GM12892 (cell line): ENCODE measurements at places on chromosomes 11 and 22.

- no peak for DNase-seq
Measured at GRCh38 chr11:7167976-7168740, 79.4 kb downstream of the RBMXL2 start.

DNA sequence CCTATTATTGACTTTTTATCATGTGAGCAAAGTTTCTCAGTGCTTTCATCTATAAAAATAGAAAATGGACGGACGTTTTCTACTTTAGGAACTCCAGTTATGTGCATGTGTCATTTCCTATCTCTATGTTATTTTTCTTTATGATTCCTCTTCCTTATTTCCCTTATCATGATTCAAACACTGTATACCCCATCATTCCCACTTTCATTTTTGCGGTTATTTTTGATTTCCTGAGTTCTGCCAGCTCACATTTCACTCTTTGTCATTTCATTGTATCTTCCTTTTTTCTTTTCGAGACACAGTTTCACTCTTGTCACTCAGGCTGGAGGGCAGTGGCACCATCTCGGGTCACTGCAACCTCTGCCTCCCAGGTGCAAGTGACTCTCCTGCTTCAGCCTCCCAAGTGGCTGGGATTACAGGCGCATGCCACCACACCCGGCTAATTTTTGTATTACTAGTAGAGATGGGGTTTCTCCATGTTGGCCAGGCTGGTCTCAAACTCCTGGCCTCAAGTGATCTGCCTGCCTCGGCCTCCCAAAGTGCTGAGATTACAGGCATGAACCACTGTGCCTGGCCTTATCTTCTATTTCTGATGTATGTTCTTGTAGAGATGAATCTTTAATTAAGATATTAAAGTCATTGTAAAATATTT is 21.5 kb downstream of the C11orf58 start:
- no peak for DNase-seq

DNA sequence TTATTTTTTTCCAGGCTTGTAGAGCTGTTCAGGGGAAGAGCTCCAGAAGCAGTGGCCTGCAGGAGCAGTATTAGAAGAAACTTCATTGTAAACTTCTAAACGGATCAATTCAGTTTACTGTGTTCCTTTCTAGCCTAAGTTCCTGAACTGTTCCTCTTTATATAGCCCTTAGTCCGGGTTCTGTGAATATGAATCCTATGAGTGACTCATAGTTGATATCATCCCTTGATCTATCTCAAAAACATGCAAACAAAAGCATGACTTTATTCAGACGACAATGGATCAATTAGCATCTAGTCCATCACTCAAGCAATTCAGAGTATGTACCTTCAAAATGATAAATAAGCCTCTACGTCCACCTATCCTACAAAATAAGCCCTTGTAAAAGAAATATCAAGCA is at the start of gene MMP12:
Gene MMP12, minus strand, starts transcription at position 131 of the 400 bp plus-strand sequence. Its CDS starts 45 bp downstream, at position 86.
- DNase-seq = no peak

- DNase-seq = no peak
Measured at GRCh38 chr11:12783765-12784164, 109.5 kb downstream of the TEAD1 start.

DNA sequence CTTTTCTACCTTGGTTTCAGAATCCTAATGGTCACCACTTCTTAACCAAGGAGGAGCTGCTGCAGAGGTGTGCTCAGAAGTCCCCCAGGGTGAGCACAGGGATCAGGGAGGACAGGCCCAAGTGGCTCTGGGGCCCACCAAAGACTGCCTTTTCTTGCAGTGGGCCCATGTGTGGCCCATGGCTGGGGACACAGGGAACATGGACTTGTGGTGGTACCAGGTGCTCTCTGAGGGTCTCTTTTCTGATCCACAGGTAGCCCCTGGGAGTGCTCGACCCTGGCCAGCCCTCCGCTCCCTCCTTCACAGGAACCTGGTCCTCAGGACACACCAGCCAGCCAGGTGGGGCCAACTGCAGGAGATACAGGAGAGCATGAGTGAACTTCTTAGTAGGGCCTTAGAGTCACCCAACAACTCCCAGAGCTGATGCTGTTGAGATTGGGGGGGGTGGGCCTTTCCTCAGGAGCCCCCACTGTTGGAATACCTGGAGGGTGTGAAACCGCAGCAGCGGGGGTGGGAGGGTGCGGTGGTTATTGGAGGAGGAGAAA is 2.0 kb downstream of the MUS81 start:
- DNase-seq = no peak

DNA sequence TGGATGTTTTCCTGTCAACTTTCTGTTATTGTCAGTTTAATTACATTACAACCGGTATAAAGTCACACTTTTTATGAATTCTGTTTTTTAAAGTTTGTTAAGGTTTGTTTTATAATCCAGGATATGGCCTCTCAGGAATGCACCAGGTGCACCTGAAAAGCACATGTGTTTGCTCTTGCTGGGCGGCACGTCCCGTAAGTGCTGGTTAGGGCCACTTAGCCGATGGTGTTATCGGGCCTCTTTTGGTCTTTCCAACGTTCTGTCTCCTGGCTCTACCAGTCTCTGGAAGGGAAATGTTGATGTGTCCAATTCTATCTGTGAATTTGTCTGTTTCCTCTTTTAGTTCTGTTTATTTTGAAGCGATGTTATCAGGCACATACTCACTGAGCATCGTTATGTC is 695.7 kb downstream of the BRD1 start:
- DNase-seq = no peak

DNA sequence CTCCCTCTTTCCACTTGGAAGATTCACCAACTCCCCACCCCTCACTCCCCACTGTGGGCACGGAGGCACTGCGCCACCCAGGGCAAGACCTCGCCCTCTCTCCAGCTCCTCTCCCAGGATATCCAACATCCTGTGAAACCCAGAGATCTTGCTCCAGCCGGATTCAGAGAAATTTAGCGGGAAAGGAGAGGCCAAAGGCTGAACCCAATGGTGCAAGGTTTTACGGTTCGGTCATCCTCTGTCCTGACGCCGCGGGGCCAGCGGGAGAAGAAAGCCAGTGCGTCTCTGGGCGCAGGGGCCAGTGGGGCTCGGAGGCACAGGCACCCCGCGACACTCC is 397 bp upstream of the CD44 start:
- no peak for DNase-seq

- DNase-seq = no peak
Measured at GRCh38 chr22:23182309-23183060, 2.2 kb downstream of the BCR start.

GRCh38 chr11:114109206-114110090 is 49.9 kb downstream of the ZBTB16 start:
- no peak for DNase-seq

- DNase-seq = no peak
Measured at GRCh38 chr11:120688163-120688562, 176.6 kb downstream of the GRIK4 start.

GRCh38 chr11:70456921-70457532 is 58.7 kb downstream of the CTTN start:
- DNase-seq = no peak

DNA sequence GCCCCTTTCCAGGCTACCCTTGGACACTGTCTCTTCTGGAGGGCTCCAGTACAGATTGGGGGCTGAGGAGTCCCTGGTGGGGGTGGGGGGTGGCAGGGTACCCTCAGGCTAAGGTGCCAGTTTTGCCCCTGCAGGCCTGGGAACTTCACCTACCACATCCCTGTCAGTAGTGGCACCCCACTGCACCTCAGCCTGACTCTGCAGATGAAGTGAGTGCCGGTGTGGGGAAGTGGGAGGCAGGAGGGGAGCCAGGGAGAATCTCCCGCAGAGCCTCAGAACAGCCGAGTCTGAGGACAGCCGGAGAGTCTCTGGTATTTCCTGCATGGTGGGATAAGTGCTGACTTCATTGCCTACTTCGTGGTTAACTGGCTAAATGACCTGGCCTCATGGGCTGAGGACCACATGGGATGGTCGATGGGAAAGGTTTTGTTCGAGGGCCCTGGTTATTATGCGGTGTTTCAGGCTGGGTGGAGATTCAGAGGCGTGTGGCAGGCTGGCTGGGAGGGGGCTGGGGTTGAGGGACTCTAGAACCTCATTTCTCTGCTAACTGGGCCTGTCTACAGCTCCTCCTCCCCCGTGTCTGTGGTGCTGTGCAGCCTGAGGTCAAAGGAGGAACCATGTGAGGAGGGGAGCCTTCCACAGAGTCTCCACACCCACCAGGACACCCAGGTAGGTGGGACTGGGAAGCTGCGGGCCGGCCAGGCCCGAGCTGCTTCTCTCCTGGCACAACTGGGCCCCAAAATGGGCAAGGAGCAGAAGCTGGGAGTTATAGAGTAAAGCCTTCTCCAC is 8.5 kb downstream of the TMEM258 start:
- DNase-seq = no peak

DNA sequence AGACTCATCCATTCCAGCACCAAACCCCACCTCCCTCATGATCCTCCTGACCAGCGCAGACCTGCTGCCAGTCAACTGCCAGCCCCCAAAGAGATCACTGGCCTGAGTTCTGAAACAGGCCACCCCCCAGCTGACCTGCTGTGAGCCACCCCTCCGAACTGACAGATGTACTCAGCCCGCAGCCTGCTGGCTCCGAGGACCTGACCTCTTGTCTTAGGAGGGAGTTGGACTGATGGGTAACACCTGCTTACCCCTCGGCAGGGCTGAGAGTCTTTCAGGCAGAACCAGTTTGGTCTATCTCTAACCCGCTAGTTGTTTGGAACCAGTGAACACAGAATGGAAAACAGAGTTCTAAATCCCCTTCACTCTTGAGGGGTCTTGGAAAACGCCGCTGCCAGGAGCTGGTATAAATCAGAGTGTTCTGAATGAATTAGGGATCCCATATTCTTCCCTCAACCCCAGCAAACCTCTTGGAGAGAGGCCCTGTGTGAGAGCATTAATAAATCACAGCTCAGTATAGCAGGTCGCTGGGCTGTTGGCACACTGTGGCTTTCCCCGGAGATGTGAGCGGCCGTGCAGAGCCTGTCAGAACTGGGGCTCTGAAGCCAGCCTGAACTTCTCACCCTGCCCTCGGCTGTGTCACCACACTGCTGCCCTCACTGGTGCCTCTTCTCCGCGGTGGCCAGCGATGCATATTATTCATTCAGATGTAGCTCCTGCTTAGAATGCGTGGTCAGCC is 165.1 kb upstream of the NCAM1 start:
- DNase-seq = no peak

DNA sequence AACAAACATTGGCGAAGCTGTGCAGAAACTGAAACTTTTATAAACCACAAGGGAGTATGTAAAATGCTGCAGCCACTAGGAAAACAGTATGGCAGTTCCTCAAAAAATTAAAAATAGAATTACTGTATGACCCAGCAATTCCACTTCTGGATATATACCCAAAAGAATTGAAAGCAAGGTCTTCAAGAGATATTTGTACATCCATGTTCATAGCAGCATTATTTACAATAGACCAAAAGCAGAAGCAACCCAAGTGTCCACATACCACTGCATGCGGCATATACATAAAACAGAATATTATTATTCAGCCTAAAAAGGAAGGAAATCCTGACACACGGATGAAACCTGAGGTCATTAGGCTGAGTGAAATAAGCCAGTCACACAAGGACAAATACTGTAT is 85.8 kb downstream of the RELT start:
- DNase-seq = no peak

DNA sequence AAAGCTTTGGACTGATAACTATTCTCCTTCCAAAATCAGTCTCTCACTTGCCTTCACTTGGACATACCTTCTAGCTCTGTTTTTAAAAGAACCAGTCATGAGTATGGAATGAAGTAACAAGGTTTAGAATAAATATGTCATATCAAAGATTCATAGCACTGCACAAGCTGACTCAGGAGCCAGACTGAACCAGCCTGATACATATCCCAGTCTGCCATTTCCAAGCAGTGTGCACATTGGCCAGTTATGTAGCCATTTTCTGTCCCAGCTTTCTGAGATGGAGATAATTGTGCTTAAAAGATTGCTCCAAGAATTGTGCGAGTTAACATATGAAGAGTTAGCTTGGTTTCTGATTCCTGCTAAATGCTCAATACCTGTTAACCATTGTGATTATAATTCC is 311.3 kb downstream of the C11orf87 start:
- DNase-seq = no peak

GRCh38 chr11:8360086-8360828 is 96.6 kb upstream of the LMO1 start:
- DNase-seq = no peak

DNA sequence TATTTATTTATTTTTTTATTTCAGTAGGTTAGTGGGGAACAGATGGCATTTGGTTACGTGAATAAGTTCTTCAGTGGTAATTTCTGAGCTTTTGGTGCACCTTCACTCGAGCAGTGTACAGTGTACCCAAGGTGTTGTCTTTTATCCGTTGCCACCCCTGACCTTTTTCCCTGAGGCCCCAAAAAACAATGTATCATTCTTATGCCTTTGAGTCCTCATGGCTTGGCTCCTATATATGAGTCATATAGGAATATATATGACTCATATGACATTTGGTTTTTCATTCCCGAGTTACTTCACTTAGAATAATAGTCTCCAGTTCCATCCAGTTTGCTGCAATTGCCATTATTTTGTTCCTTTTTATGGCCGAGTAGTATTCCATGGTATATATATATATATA is 763.9 kb downstream of the NTM start:
- no peak for DNase-seq

- DNase-seq = no peak
Measured at GRCh38 chr11:1690167-1691025, 6.6 kb upstream of the KRTAP5-6 start.

DNA sequence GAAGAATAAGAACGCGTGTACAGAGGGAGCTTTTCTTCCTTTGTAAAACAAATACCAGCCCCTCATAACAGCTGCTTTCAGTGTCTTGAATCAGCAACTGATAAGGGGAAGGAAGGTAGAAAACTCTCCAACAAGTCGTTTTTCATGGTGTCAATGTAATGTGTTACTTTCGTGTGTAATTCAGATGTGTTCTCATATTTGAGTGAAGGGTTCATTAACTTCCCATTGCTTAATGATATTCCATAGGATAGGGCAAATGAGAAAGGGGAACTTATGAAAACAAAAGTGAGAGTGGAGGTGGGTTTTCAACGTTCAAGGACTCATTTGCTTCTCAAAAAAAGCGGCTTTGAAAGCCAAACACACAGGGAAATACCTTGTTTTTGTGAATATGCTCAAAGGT is 452.1 kb downstream of the NTM start:
- DNase-seq = no peak

DNA sequence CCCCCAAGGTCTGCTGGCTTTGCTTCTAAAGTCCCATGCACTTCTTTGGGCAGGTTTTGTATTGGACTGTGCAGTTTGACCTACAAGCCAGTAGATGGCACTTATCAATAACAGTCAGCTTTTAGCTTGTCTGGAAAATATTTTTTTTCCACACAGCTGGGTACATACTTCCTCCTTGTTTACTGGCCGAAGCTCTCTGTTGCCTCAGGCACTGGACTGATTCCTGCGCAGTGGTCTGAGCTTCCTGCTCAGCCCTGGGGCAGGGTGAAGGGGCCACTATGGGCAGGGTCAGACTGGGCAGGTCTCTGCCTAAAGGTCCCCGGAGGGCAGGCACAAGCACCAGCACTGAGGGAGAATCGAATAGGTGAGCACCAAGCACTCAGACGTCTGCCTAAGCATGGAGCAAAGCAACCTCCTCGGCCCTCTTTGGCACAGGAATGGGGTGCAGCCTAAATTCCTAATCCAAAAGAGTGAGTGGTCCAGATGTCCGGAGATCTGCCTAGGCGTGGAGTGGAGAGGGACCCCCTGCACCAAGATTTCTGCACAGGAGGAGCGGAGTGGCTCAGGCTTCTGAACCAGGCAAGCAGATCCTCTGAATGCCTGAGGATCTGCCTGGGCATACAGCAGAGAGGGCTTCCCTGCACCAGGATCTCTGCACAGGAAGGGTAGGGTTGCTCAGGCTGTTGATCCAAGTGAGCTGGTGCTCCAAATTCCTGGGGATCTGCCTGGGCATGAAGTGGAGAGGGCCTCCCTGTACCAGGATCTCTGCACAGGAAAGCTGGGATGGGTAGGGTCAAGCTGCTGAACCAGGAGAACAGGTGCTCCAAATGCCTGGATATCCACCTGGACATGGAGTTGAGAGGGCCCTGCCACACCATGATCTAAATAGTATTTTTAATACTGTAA is 105.9 kb upstream of the C11orf58 start:
- no peak for DNase-seq
